ENCODE measurements at places on chromosomes 7 and 10.

DNA sequence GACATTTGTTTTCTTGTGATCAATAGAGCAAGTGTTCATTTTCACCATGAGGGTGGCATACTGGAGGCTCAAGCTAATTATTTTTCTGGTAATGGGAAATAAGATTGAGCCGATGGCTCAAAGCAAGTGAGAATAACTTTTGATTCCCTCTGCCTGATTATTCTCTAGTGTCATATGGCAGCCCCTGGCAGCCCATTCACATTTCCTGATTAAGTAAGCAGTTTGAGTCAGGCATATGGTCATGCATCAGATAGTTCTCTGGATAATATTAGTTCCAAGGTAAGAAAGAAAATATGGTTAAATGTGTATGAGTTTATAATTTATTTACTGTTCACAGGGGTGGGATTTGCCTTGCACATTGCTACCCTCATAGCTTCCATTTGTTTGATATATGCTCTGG lies 109.2 kb downstream of the DYNC1I1 start:
- DNase-seq = no peak

DNA sequence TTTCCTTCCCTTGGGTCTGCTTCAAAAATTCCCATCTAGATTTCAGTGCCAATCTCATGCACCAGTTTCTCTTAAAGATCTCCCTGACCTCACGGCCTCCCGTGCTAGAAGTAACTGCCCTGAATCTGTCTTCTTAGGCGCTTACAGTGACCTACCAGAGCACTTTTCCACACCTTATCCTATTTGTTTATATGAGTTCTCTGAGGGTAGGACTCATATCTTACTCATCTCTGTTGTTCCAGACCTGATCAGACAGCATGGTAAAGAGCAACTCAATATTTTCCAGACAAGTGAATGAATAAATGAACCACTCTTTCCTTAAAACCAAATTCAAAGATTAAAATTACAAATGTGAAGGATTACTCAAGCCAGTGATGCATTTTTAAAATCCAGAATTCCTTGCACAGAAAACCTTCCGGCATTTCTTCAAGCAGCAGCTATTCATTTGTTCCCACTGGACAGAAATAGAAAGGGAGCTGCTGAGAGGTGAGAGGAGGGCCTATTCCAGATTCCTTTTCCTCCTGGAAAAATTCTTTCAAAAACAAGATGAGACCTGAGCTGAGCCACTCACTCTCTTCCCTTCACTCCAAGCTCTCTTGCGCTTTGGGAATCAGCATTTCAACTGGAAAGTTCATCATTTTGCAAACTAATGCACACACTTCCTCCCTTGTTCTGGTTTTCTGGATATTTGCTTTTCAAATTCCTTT lies 94.6 kb downstream of the ELMO1 start:
- DNase-seq = no peak

DNA sequence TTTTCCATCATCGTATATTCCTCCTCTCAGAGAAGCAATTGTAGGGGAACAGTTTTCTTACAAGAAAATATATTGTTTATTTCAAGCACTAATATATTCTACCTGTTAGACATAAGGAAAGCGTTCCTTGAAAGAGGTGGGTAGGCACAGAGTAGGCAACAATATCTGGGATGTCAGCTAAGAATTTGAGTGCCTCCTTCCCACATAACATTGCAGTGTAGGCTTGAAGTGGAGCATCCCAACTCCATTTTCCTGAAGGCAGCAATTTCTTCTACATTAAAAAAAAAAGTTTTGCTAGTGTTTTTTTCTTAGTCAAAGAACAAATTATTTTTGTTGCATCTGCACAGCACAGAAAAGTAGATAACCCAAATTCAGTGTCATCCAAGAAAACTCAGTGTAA lies 20.8 kb downstream of the BCAP29 start:
- no peak for DNase-seq

DNA sequence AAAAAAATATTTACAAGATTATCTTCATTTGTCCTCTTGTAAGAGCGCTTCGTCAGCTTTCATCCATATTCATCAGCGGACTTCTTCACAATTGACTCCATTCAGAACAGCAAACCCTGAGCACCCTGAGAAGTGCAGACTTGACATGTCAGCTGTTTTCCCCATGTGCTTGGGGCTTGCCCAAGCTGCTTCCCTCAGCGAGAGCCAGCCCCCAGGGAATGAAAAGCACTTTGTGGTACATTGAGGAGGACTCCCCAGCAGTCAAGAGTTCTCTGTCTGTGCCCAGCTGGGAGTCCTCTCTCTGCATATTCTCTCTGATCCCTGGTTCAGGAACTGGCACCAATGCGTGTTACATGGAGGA lies 22.7 kb downstream of the HKDC1 start:
- no peak for DNase-seq

GRCh38 chr10:112960151-112960681 lies 10.2 kb downstream of the TCF7L2 start:
- no peak for DNase-seq

- DNase-seq = no peak
Measured at GRCh38 chr10:121325490-121326231, 272.6 kb downstream of the FGFR2 start.

GRCh38 chr10:79239275-79239779 lies 107.9 kb upstream of the PPIF start:
- no peak for DNase-seq

GRCh38 chr10:8314486-8314885 lies 260.0 kb downstream of the GATA3 start:
- DNase-seq = no peak

DNA sequence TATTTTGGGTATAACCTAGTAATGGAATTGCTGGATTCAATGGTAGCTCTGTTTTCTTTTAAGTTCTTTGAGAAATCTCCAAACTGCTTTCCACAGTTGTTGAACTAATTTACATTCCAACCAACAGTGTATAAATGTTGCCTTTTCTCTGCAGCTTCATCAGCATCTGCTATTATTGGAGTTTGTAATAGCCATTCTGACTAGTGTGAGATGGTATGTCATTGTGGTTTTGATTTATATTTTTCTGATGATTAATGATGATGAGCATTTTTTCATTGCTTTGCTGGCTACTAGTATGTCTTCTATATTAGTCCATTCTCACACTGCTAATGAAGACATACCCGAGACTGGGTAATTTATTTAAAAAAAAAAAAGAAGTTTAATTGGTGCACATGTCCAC lies 248.6 kb upstream of the MAGI2 start:
- DNase-seq = no peak

- no peak for DNase-seq
Measured at GRCh38 chr10:34711500-34711899, 103.6 kb downstream of the PARD3 start.

DNA sequence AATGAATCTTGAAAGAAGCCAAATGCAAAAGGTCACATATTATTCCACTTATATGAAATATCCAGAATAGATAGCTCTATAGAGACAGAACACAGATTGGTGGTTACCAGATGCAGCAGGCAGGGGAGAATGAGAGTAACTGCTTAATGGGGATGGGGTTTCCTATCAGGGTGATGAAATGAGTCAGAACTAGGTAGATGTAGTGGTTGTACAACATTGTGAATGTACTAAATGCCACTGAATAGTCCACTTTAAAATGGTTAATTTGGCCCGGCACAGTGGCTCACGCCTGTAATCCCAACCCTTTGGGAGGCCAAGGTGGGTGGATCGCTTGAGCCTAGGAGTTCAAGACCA lies 9.4 kb upstream of the SLC25A28 start:
- DNase-seq = no peak

- no peak for DNase-seq
Measured at GRCh38 chr10:126321440-126321839, 66.8 kb downstream of the ADAM12 start.

- DNase-seq = no peak
Measured at GRCh38 chr10:35007858-35008301, 82.3 kb downstream of the CUL2 start.

GRCh38 chr10:78925800-78926319 lies 142.9 kb upstream of the ZMIZ1 start:
- no peak for DNase-seq

- DNase-seq = no peak
Measured at GRCh38 chr10:122504610-122504950, 43.2 kb downstream of the HTRA1 start.

GRCh38 chr10:109919220-109919619 lies 4.1 kb downstream of the XPNPEP1 start:
- no peak for DNase-seq

DNA sequence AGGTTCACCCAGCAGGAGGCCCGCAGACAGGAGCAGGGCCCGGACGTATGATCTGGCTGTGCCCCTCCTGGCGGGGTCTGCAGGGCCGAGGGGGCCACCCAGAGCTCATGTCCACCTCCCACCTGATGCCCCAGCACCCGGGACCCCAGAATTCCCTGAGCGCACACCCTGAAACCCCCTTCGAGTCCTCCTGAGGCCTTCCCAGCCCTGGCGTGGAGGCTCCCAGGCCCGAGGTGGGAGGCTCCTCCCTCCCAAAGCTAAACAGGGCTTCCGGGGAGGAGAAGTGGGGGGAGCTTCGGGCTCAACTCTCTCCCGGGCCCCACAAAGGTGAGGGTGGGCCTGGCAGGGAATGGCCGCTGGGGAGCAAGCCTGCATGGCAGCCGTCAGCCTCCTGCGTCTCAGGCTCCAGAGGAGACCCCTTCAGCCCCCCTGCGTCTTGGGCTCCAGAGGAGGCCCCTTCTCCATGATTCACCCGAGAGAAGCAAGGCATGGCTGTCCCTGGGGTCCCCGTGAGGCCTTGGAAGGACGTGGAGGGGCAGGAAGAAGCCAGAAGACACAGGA lies 30.2 kb downstream of the MICALL2 start:
- no peak for DNase-seq

GRCh38 chr7:43152696-43153095 lies 40.2 kb downstream of the HECW1 start:
- DNase-seq = no peak

DNA sequence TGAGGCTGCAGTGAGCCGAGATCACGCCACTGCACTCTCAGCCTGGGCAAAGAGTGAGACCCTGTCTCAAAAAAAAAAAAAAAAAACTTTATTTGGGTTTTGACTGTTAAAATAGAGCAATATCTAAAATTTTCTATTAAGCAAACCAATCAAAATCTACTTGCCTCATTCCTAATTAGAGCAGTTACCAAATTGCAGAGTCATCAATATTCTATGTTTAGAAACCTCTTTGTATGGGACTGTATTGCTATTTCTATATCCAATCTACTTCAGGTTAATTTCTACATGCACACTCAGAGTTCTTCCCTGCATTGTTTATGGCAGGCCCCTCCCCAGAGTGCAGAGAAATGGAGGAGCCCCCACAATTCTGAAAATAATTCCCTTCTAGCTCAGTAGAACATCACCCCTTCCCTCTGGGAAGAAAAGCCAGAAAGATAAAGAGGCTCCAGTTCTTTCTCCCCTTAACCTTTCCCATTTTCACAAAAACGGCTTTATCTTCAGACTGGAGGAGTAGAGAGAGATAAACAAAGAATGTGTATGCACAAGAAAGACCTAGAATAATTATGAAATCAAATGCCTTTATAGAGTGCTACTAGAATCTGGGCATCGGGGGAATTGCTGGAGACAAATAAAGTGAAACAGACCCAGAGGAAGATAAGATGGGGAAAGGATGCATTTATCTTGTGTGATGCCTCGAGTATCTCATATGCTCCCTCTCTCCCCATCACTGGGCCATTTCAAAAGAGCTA lies 17.9 kb downstream of the SCRN1 start:
- DNase-seq = no peak

DNA sequence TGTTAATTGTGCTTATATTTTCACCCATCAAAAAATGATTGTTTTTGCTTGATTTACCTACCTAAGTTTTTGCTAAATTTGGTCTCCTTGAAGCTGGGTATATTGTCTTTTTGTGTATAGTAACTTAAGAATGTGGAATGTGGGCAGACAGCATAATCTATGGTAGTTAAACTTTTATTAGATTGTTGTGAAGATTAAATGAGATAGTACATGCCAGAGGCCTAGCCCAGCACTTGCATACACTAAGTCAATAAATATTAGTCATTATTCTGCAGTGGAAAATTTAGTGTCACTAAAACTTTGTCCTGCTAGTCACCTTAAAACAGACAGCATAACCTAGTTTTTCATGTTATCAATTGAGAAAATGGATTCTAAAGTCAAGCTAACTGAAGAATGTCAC lies 19.3 kb upstream of the RPA3 start:
- DNase-seq = no peak

DNA sequence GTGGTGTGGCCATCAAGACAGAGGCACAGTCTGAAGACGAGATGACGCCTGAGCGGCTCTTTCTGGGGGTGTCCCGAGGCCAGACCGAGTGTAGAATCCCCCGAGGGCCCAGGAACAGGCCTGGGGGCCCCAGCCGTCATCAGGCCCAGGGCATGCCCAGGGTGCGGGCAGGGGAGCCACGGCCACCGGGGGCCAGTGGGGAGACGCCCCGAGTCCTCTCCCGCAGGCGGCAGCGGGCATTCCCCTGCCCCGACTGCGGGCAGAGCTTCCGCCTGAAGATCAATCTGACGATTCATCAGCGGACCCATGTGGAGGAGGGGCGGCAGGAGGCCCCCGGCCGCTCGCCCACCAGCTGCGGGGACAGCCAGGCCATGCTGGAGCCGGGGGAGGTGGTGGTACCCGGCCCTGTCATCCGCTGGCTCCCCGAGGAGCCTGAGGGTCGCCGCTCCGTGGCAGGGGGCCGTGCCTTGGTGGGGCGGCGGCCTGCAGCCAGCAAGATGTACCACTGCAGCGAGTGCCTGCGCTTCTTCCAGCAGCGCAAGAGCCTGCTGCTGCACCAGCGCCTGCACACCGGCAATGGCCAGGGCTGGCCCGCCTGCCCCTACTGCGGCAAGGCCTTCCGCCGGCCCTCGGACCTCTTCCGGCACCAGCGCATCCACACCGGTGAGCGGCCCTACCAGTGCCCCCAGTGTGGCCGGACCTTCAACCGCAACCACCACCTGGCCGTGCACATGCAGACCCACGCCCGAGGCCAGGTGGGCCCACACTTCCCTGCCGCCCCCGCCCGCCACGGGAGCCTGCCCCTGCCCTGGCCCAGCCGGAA lies 19.7 kb downstream of the ZNF783 start:
- no peak for DNase-seq

DNA sequence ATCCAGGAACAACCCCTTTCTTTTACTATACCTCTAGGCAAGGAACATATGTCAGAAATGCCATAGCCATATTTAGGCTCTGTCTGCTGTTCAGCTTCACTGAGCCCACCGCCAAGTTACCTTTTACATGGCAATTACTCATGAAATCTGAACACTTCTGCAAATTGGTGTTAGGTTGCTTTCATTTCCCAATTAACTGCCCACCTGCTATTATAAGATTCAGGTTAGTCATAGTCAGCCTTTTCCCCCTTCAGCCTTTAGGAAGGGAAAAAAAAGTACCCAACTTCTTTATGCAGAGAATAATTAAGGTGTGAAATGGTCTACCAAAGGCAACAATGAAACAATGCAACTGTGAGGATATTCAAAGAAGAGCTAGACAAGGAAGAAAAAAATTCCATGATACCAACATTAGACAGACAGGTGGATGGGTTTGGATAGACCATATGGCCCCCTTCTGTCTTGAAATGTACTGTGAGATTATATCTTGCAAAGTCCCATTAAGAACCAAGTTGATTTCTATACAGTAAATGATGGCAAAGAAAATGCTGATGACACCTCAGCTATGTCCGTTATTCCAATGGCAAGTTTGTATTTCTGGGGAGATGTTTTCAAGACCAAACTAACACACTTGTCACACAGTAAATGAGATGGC lies 442.1 kb upstream of the NRP1 start:
- no peak for DNase-seq

- DNase-seq = no peak
Measured at GRCh38 chr10:126022841-126023240, 126.5 kb downstream of the FANK1 start.
